ENCODE measurements at places on chromosomes 7 and 10. TPM values are rescaled to one million over a fixed set of nuclear protein-coding genes. Genes with fewer than 3 reads are reported as not detected.

The RASA4B gene
- 18.1 TPM for total RNA-seq

GRCh38 chr10:78752708-78753107 is 316.1 kb upstream of the ZMIZ1 start:
- H3K4me3 ChIP-seq, result no peak overlapping the region
- H3K36me3 ChIP-seq, result no peaks in the 10 kb centered on the region
- peaks cover 8% of the 10 kb centered on the region for H3K4me1 ChIP-seq
- no peak overlapping the region for H3K27ac ChIP-seq
- H3K27me3 ChIP-seq, result no peaks in the 10 kb centered on the region

DNA sequence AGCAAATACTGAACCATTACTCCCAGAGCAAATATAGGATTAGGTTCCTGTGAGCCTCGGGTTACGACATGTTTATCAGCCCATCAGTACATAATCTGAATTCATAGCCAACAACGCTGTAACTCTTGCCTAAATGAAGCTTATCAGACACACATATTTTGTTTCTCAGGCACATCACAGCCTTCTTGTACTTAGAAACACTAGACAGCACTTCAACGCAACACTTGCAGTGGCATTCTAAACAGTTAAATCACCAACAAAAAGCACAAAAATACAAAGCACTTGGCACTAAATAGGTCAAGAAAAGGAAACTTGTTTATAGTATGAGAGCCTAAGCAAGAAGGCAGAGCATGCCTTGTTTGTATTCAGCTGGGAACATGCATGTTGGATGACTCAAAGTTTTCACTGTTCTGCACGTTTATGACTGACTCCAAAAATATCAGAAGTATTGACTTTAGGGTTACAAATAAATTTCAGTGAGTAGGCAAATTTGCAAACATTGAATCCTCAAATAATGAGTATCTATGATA is 75.0 kb downstream of the VPS50 start:
- no peaks in the 10 kb centered on the region for H3K36me3 ChIP-seq
- no peak for DNase-seq
- no peak overlapping the region for H3K27ac ChIP-seq
- no peak overlapping the region for H3K4me3 ChIP-seq
- no peaks in the 10 kb centered on the region for H3K27me3 ChIP-seq

- H3K4me1 ChIP-seq, result peaks cover 13% of the 10 kb centered on the region
- H3K27me3 ChIP-seq, result no peaks in the 10 kb centered on the region
Measured at GRCh38 chr7:43628431-43628830, 45.5 kb downstream of the STK17A start.

- H3K27ac ChIP-seq, result no peak overlapping the region
- H3K27me3 ChIP-seq, result no peaks in the 10 kb centered on the region
- H3K36me3 ChIP-seq, result no peaks in the 10 kb centered on the region
- DNase-seq, result no peak
- H3K4me3 ChIP-seq, result no peak overlapping the region
- no peaks in the 10 kb centered on the region for H3K4me1 ChIP-seq
Measured at GRCh38 chr10:115026056-115026745, 67.0 kb upstream of the ATRNL1 start.

DNA sequence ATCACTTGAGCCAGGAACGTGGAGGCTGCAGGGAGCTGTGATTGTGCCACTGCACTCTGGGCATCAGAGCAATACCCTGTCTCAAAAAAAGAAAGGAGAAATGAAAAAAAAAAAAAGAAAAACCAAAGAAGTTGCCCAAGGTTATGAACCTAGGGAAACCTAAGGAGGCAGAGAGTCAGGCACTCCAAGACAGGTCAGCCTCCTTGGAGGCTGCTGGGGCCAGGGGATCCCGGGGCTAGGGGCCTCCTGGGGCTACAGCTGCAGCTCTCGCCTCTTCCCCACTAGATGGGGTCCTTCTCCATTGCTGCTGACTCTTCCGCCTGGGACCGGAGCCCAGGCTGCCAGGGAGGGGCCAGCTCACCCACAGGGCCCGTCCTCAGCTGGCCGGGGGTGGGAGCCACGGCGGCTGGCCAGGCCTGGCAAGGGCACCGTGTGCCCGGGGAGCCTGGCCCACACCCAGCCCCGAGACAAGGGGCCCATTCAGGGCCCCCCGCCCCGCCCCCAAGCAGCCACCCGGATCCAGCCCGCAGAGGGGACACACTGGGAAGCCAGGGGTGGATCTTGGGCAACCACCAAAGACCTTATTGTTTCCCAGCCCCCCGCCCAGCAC is 1.7 kb upstream of the SPACDR start:
- H3K27ac ChIP-seq, result no peak overlapping the region
- H3K27me3 ChIP-seq, result no peaks in the 10 kb centered on the region
- peaks cover 32% of the 10 kb centered on the region for H3K4me1 ChIP-seq
- DNase-seq, result peak; percentile 68
- H3K36me3 ChIP-seq, result no peaks in the 10 kb centered on the region
- no peak overlapping the region for H3K4me3 ChIP-seq

GRCh38 chr10:37379991-37380390 is 254.6 kb downstream of the ANKRD30A start:
- no peaks in the 10 kb centered on the region for H3K27me3 ChIP-seq
- no peak for DNase-seq
- H3K4me3 ChIP-seq, result no peak overlapping the region
- no peak overlapping the region for H3K27ac ChIP-seq
- no peaks in the 10 kb centered on the region for H3K36me3 ChIP-seq

DNA sequence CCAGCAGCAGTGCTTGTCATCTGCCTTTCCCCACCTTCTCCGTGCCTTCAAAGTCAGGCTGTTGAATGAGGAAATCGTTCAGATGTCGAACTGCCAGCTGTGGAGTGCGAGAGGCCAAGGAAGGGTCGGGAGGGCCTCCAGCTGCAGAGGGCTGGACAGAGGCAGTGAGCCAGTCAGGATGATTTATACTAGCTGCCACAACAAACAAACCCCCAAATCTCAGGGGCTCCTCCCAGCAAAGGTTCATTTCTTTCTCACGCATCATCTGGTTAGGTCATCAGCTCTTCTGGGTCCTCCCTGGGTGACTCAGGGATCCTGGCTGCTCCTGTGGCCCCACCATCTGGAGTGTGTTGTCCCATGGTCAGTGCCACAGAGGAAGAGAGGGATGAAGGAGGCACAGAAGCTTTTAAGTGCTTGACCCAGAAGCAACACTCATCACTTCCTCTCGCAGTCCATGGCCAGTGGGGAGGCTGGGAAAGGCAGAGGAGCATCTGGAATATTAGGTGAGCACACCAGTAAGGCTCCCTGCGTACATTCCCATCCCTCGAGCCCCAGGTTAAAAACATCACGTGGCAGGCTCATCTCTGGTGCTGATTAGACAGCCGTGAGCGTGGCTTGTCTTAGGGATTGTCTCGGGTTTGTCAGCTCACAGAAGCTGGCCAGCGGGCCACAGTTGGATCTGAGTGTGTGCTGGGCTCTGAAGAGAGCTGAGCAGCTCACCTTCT is 140.7 kb downstream of the RGS10 start:
- H3K4me3 ChIP-seq, result no peak overlapping the region
- H3K27me3 ChIP-seq, result no peaks in the 10 kb centered on the region
- no peak overlapping the region for H3K27ac ChIP-seq
- H3K36me3 ChIP-seq, result no peaks in the 10 kb centered on the region
- peak; percentile 45 for DNase-seq

- no peaks in the 10 kb centered on the region for H3K4me1 ChIP-seq
- no peak overlapping the region for H3K27ac ChIP-seq
- no peaks in the 10 kb centered on the region for H3K27me3 ChIP-seq
- H3K4me3 ChIP-seq, result no peak overlapping the region
- DNase-seq, result no peak
- peaks cover 14% of the 10 kb centered on the region for H3K36me3 ChIP-seq
Measured at GRCh38 chr10:48406204-48406603, 99.7 kb downstream of the MAPK8 start.

DNA sequence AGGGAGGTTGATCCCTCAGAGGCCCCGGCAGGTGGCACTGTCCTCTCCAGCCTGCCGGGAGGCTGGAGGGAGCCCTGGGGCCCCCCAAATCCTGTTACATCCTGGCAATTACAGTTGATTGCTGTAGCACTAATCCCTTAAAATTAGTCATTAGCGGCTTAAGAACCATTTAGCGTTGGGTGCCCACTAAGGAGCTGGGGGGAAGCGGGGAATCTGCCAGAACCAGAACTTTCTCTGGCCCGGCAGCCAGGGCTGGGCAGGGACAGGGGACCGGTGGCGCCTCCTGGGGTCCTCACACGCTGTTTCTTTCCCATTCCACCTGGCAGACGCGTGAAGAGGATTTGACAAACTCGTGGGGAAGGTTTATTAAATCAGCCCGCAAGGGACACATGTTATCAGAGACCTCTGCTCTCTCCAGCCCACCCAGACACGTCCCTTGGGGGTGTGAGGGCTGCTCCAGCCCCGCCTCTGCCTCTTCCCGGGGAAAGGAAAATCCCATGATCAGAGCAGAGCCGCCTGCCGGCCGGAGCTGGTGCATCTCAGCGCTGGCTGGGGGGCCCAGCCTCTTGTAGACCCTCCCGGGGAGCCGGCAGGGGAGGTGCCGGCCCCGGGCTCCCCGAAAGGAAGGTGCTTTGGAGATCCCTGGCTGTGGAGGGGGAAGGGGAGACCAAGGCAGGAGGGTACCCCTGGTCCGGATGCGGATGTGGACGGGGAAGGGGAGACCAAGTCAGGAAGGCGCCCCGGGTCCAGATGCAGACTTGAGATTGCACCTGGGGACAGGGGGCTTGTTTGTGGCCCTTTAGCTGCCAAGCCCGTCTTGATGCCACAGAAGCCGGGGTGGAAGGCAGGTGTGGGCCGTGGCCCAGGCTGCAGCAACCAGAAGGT is 142.7 kb downstream of the ELFN1 start:
- DNase-seq, result peak; percentile 32
- H3K27me3 ChIP-seq, result peaks cover 4% of the 10 kb centered on the region
- H3K4me3 ChIP-seq, result no peak overlapping the region
- peaks cover 22% of the 10 kb centered on the region for H3K36me3 ChIP-seq

- H3K27ac ChIP-seq, result no peak overlapping the region
- no peak overlapping the region for H3K4me3 ChIP-seq
- no peaks in the 10 kb centered on the region for H3K36me3 ChIP-seq
- DNase-seq, result no peak
- H3K4me1 ChIP-seq, result no peaks in the 10 kb centered on the region
- peaks cover 84% of the 10 kb centered on the region for H3K27me3 ChIP-seq
Measured at GRCh38 chr7:157073335-157073734, 62.9 kb upstream of the MNX1 start.

DNA sequence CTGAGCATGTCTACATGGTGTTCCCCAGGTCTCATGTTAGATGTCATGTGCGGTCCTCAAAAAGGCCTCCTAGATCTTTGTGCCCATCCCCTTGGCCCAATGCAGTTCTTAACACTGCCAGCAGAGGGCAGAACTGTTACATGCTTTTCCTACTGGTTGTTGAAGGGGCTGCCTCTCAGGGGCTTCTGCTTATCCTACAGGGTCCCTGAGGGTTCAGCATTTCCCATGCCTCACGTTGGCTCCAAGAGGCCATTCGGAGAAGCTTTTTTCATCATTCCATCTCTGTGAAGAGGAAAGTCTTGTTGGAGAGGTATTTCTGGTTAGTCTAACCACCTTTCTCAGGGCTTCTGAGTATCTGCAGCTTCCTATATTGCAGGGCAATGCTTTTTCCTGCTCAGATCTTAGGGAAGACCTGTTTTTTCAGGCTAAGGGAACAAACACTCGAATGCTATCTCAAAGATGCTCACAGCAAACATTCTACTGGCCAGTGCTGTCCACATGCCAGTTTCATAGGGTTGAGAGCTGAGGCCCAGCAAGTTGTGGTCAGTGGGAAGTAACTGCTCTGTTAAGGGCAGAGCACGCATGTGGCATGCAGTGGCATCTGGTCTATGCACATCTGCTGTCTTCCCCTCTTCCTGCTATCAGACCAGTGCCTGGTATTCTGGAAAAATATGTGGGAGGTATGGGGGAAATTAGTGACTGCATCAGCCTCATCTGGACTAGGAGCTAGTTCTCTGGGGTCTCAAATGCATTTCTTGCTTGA is 31.5 kb downstream of the MBL2 start:
- H3K36me3 ChIP-seq, result no peaks in the 10 kb centered on the region
- H3K4me3 ChIP-seq, result no peak overlapping the region
- no peaks in the 10 kb centered on the region for H3K4me1 ChIP-seq
- no peak for DNase-seq

- H3K4me3 ChIP-seq, result no peak overlapping the region
- H3K27me3 ChIP-seq, result no peaks in the 10 kb centered on the region
- peaks cover 85% of the 10 kb centered on the region for H3K36me3 ChIP-seq
- peak overlapping the region; percentile 57 for H3K27ac ChIP-seq
Measured at GRCh38 chr7:158740013-158740656, 35.5 kb upstream of the NCAPG2 start.

GRCh38 chr7:156816943-156817572 is 75.9 kb downstream of the LMBR1 start:
- no peak for DNase-seq
- H3K27ac ChIP-seq, result no peak overlapping the region
- H3K27me3 ChIP-seq, result no peaks in the 10 kb centered on the region
- H3K4me3 ChIP-seq, result no peak overlapping the region
- H3K36me3 ChIP-seq, result no peaks in the 10 kb centered on the region
